T follicular helper cell (primary cell): ENCODE measurements at places on chromosomes 3 and 15.

GRCh38 chr3:37862903-37863815 lies 1.5 kb downstream of the CTDSPL start:
- DNase-seq = no peak

- no peak for DNase-seq
These were observed 54.1 kb downstream of the SLC7A14 start for GRCh38 chr3:170531657-170532335.

DNA sequence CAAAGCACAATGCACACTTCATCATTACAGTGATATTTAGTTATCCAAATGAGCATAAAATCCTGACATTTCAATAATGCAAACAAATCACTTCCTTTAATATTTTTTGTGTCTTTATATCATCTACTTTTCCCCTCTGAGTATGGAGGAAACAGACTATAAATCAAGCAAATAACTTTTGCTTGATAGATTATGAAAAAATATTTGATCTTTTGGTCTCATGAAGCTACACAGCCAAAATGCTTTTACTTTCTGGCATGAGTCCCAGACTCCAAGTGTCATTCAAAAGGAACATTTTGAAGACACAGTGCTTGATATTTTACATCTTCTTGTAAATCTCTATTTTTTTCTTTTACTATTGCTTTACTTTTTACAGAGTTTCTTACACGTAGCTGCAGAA lies 215.3 kb upstream of the ROBO1 start:
- no peak for DNase-seq

GRCh38 chr15:99507016-99507503 lies 58.7 kb upstream of the MEF2A start:
- DNase-seq = no peak

DNA sequence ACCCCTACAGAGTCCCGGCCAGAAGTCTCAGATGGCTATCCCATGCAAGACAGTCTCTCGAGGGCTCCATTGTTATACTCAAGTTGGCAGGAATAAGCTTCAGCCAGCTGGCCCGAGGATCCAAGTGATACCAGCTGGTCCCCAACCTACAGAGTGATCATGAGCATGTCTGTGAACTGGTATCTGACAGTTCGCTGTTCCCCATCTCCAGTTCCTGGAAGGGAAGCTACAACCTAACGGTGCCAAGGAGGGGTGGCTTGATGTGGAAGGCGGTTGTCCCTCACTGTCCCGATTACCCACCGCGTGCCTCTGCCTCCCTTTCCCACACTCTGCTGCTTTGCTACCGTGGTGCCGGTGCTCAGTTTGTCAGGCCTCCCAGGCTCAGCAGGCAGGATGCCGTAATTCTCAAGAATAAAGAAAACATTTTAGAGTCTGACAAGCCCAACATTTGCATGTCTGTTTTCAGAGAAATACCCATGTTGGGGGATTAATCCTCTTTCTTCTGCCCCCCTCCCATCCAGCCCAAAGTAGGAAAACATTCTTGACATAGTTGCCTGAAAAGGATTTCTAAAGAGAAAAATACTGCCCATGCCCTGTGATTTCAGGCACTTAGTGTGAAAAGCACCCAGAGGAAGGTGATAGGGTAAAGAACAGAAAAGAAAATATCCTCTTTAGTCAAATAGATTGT lies 49.4 kb upstream of the HES1 start:
- DNase-seq = no peak
